ENCODE measurements at places on chromosomes 3 and 15.
A peak's percentile ranks its signal among the peaks of the same experiment; 100 is the strongest.

DNA sequence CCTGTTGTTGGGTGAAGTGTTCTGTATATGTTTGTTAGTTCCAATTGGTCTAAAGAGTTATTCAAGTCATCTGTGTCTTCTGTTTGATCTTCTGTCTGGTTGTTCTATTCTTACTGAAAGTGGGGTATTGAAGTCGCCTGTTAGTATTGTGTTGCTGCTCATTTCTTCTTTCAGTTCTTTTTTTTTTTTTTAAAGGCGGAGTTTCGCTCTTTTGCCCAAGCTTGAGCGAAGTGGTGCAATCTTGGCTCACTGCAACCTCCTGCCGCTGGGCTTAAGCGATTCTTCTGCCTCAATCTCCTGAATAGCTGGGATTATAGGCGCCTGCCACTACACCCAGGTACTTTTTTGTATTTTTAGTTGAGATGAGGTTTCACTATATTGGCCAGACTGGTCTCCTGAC, 23.5 kb downstream of the PFN2 start:
- DNase-seq, result no peak

DNA sequence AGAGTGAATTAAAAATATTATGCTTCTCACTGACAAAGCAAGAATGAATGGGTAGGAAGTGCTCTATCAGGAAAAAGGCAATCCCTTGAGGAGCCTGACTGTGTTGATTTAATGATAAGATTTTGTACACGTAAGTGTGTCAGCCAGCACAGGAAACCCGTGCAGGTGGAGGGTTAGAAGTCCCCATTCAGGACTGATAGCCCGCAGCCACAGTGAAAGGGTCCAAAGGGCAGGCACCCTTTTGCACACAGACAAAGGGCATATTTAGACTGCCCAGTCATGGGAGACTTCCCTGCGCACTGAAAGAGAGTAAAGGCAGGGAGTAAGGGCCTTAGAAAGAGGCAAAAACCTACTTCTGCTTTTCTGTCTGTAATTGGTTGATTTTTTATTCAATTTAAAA, 26.4 kb upstream of the SKIL start:
- DNase-seq, result peak; percentile 44

DNA sequence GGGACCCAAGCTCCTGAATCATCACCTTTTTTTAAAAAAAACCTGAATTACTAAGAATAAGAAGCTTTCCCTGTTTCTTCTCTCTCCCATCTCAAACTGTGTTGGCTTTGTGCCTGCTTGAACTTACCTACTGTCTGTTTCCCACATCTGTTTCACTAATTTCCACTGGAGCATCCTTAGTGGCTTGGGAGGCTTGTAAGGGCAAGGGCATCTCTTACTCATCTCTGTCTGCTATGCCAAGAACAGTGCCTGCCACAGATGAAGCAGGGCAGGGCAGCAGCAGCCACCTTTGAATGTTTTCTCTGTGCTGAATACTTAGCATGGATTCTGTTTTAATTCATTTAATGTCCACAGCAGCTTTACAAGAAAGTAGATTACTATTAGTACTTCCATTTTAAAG, 42.3 kb downstream of the SNRK start:
- no peak for DNase-seq

DNA sequence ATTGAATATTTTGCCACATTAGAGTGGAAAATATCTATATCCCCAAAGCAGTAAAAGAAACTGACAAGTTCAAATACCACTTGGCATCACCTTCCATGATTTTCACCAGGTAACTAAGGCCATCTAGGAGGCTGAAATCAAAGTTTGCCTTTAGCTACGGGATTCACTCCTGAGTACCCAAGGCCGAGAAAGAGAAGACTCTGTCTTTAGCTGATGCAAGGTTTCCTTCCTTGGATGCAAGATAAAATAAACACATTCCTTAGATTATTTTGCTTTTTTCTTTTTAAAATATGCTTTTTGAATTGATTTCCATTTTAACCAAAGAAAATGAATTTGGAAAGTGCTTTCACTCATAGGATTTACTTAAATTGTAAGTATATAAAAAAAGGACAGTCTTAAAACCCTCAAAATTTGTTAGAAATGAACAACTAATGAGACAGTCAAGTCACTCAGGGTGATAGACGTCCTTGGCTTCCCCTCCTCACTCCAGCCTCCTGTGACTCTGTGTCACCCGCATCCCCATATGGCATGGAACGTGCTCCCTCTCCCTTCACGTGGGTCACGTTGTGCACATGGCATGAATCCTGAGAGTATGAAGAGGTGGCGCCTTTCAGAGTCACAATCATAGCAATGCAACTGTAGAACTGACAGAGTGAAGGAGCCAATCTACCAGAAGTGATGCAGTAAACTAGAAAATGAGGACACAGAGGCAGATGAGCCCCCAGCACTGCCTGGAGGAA, 148.4 kb downstream of the RTP4 start:
- DNase-seq, result no peak

All from kidney tubule cell (primary cell).